ENCODE measurements at places on chromosomes 11 and 22. TPM values are rescaled to one million over a fixed set of nuclear protein-coding genes. Genes with fewer than 3 reads are reported as not detected.

- no peak for DNase-seq
Observed at GRCh38 chr22:44344407-44344806, 31.7 kb upstream of the SHISAL1 start.

GRCh38 chr11:110431051-110431672 lies 1.4 kb downstream of the FDX1 start:
- no peak for DNase-seq

- no peak for DNase-seq
Observed at GRCh38 chr11:121931748-121932352, 184.2 kb downstream of the BLID start.

GRCh38 chr11:128688896-128689546 lies 4.9 kb upstream of the FLI1 start:
- no peak for DNase-seq

DNA sequence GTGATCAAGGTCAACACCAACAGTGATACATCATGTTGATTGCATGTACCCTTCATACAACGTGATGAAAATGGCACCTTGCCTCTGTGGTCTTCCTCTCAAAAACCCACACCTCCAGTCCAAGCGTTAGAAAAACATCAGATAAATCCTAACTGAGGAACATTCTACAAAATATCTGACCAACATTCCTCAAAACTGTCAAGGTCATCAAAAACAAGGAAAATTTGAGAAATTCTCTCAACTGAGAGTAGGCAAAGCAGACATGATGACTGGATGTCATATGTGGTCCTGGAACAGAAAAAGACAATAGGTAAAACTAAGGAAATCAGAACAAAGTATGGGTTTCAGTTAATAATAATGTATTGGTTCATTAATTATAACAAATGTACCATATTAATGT lies 64.0 kb upstream of the POU2AF1 start:
- no peak for DNase-seq

GRCh38 chr11:7892840-7893254 lies 38.2 kb downstream of the OR10A6 start:
- no peak for DNase-seq

DNA sequence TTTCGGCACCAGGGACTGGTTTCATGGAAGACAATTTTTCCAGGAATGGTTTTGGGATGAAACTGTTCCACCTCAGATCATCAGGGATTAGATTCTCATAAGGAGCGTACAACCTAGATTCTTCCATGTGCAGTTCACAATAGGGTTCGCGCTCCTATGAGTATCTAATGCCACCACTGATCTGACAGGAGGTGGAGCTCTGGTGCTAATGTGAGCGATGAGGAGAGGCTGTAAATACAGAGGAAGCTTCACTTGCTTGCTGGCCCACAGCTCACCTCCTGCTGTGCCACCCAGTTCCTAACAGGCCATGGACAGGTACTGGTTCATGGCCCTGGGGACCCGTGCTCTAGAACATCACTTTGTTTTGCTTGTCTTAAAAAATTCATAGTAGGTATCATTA lies 41.8 kb upstream of the AMPD3 start:
- DNase-seq, result peak; percentile 59

GRCh38 chr11:118033443-118033842 lies 43.4 kb upstream of the TMPRSS4 start:
- no peak for DNase-seq

- DNase-seq, result no peak
Observed at GRCh38 chr11:34502949-34503348, 10.6 kb downstream of the ELF5 start.

DNA sequence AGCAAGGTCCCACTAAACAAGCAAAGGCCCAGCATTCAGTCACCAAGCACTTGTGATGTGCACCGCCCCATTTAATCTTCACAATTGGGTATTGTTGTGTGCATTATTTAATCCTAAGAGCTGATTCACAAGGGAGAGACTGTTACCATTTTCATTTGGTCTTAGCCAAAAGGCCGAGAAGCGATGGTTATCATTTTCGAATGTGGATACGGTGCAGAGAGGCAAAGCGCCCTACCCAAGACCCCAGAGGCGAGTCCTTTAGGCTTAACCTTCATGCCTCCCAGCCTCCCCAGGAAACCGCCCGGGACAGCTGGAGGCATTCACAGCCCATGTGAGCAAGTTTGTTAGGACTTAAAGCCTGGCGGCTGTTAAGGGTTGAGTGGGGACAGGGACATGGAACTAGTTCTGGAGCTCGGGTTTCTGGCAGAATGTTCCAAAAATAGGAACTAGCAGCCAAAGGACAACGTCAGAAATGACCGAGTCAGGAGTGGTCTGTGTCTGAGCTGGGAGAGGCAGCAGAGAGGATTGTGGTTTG lies 13.0 kb upstream of the UPK3A start:
- no peak for DNase-seq

DNA sequence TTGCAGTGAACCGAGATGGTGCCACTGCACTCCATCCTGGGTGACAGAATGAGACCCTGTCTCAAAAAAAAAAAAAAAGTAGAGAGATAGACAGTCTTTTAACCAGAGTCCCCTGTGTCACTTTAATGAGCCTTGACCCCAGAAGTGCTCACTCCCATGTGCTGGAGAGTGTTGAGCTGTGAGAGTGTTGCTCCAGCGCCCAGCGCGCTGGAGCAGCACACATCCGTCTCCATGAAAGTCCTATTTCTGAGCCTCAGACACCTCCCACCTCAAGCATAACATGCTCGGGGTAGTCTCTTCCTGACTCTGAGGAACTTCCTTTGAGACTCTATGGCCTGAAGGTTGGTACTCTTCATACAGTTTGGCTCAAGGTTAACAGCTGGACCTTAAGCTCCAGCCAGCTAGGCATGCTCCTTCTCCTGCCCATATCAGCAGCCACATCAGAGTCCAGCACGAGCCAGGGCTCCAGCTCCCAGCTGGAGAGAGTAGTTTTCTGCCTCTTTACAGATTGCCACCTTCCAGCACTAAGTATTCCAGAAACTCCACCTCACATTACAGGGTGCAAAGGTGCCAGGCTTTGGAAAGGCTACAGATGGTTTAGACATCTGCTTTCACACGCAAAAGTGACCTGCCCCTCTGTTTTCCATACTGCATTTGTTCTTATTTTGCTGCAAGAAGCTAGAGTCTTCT lies 29.4 kb upstream of the UBASH3B start:
- DNase-seq, result no peak

- no peak for DNase-seq
Observed at GRCh38 chr11:75557666-75558494, 4.2 kb upstream of the SERPINH1 start.

GRCh38 chr22:47100019-47100418 lies 337.6 kb downstream of the TBC1D22A start:
- no peak for DNase-seq

- no peak for DNase-seq
Observed at GRCh38 chr11:22753416-22753815, 76.2 kb downstream of the SVIP start.

DNA sequence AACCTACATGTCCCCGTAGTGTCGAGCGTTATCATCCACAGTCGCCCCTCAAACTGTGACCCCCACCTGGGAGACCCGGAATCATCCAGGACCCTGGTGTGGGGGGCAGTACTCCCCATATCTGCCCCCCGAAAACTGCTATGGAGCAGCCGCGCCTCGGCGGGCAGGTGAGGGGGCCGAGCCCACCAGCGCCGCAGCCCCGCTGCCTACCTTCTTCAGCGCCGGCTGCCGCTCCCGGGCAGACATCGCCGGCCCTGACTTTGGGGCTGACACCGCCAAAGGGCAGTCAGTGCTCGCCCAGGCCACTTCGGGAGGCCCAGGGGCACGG lies 825 bp downstream of the ARHGAP20 start:
- no peak for DNase-seq

GRCh38 chr11:78753297-78753696 lies 178.6 kb upstream of the NARS2 start:
- DNase-seq, result no peak

- no peak for DNase-seq
Observed at GRCh38 chr11:7520011-7520942, 6.5 kb downstream of the PPFIBP2 start.

GRCh38 chr22:42319386-42319785 lies 48.9 kb upstream of the TCF20 start:
- no peak for DNase-seq

GRCh38 chr11:125108469-125108868 lies 3.0 kb downstream of the TMEM218 start:
- DNase-seq, result no peak

DNA sequence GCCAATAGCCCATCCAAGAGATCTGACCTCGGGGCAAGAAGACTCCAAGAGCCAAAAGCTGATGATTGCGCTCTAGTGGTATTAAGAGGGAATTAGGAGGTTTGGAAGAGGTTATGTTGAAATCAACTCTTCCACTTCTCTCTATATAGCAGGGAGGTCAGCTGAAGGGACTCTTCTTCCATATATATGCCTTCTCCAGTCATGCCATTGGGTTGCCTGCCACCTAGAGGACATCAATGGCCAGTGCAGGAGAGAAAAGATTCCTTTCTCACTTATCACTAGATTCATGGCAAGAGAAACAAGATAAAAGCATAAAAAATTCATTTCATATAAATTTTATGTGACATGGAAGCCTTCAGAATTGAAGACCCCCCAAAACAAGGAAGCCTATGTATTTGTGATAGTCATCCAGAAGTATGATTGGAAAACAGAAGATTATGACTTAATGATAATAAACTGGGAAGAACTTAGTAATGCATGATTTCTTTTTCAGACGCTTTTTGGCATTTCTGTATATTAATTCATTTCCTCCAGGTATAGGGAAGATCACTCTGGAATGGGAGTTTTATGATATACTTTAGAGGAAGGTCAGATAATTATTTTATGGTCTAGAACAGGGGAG lies 435.1 kb upstream of the DDI1 start:
- no peak for DNase-seq

DNA sequence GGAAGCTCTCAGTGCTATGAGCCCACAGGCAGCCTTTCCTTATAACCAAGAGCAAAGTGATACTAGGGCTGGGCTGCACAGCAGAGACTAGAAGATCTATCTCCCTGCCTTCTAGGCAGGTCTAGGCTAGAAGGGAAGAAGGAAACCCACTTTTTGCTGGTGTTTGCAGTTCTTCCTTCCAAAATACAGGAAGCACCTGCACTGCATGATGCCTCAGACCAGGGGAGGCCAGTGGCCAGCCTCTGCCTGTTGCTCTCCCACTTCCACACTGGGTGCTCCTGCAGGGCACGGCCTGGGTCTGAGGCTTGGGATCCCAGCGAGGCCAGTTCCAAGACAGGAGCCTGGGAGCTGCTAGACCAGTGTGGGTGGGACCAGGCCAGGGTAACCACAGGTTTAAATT lies 6.0 kb upstream of the UCP3 start:
- no peak for DNase-seq

DNA sequence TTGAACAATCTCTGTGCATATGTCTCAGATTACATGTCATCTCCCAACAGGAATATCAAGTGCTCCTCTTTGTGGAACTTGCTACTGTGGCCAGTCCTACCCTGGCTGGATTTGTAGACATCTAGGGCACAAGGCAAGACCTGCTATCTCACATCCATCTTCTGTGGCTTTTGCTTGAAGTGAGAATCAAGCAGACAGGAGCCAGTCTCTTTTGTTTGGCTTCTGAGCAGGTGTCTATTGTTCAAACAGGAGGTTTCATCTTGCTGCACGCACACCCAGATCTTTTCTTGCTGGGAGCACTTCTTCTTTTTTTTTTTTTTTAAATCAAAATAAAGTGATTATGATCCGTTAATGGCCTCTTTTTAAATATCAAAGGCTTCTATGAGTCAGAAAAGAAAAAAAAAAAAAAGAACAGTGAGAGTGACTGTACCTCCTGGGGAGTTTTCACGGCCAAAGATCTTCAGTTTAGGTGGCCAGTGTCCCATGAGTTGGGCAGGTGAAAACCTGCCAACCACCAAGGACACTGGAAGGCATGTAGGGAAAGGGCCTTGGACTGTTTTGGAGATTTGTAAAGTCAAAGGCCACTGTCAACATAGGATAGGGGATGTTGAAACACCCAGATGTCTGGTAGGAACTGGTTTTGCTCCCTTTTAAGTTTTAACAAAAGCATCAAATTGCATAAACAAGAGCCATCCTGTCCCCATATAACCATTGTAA lies 78.1 kb downstream of the CD44 start:
- DNase-seq, result no peak

DNA sequence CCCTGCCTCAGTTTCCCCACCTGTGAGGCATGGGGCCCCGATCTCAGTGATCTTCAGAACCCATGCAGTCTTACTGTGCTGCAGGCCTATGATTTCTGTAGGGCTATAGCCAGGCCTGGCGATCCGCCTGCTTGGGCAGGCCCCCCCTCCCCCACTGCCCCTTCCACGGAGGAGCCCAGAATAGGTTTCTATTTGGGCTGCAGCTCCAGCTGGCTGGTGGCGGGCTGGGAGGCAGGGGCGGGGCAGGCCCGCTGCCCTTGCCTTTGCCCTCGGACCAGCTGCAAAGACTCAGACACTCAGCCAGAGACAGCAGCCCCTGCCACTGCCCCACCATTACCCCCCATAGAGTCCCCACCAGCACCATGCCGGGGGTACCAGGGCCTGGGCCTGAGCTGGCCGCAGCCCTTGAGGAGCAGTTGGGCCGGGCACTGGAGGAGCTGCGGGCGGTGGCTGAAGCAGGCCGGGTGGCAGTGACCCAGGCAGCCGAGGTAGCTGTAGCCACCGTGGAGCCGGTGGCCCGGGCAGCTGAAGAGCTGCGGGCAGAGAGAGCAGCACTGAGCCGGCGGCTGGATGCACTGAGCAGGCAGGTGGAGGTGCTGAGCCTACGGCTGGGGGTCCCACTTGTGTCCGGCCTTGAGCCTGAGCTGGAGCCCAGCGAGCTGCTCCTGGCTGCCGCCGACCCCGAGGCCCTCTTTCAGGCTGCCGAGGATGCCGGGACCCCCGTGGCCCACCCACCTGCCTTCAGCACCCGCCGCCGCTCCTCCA lies 12.2 kb downstream of the SMTN start:
- DNase-seq, result no peak

DNA sequence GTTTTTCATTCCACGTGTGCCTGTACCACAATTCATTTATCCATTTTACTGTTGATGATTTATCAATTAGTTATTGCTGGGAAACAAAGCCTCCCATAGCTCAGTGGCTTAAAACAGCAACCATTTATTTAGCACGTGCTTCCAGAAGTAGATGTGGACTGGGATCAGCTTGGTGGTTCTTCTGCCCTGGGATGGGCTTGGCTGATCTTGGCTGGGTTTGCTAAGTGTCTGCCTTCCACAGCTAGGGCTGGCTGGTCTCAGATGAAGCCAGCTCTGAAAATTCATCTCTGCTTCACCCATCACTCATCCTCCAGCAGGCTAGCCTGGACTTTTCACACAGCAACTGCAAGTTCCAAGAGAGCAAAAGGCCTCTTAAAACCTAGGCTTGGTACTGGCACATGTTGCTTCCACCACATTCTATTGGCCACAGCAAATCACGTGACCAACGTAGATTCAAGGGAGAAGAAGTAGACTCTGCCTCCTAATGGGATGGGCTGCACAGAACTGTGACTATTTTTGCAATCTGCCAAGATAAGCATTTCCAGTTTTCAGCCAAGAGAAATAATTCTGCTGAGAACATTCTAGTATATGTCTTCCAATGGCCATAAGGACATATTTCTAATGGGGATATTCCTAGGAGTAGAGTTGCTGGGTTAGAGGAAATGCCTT lies 124.9 kb downstream of the MN1 start:
- no peak for DNase-seq

The MGAT3 gene
- total RNA-seq, result 108 TPM

The SGSM1 gene
- 35.1 TPM for total RNA-seq

The MAPK8IP2 gene
- 232 TPM for total RNA-seq

The LRRC10B gene
- total RNA-seq, result 9.1 TPM

The ZNF408 gene
- total RNA-seq, result 8.6 TPM

The CTSF gene
- 143 TPM for total RNA-seq

The UPK3A gene
- total RNA-seq, result not detected

The NAALADL1 gene
- total RNA-seq, result 2.8 TPM

The SLC35E4 gene
- 12.2 TPM for total RNA-seq

The GPR152 gene
- total RNA-seq, result not detected

The CARD10 gene
- 2.1 TPM for total RNA-seq

The ETS1 gene
- total RNA-seq, result 14.6 TPM

All from dorsolateral prefrontal cortex (tissue), 122 donors.